GM18507 (cell line): ENCODE measurements at places on chromosomes 5 and 9.

DNA sequence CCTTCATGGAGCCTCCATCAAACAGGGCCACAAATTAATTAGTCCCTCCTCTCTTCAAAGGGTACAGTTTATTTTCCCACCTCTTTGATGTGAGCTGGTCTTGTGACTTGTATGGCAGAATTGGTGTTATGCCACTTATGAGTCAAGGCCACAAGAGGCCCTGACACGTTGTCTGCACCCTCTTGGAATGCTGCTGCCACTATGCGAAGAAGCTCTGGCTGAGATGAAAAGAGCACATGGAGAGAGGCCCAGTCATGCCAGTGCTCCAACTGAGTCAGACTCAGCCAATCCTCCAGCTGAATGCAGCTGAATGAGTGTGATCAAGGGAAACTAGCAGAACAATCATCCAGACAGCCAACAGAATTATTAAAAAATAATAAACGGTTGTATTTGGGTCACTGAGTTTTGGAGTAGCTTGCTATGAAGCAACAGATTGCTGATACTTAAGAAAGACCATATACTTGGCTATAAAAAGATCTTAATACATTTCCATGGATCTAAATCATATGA is 128.3 kb downstream of the MARCHF11 start:
- DNase-seq, result no peak

- no peak for DNase-seq
Observed at GRCh38 chr5:172380987-172381643, 73.2 kb downstream of the SH3PXD2B start.

- no peak for DNase-seq
Observed at GRCh38 chr9:3708751-3709150, 182.9 kb upstream of the RFX3 start.

GRCh38 chr9:85053206-85053786 is 383.8 kb downstream of the NTRK2 start:
- DNase-seq, result no peak

- DNase-seq, result no peak
Observed at GRCh38 chr5:177494346-177495195, 2.8 kb downstream of the PDLIM7 start.

DNA sequence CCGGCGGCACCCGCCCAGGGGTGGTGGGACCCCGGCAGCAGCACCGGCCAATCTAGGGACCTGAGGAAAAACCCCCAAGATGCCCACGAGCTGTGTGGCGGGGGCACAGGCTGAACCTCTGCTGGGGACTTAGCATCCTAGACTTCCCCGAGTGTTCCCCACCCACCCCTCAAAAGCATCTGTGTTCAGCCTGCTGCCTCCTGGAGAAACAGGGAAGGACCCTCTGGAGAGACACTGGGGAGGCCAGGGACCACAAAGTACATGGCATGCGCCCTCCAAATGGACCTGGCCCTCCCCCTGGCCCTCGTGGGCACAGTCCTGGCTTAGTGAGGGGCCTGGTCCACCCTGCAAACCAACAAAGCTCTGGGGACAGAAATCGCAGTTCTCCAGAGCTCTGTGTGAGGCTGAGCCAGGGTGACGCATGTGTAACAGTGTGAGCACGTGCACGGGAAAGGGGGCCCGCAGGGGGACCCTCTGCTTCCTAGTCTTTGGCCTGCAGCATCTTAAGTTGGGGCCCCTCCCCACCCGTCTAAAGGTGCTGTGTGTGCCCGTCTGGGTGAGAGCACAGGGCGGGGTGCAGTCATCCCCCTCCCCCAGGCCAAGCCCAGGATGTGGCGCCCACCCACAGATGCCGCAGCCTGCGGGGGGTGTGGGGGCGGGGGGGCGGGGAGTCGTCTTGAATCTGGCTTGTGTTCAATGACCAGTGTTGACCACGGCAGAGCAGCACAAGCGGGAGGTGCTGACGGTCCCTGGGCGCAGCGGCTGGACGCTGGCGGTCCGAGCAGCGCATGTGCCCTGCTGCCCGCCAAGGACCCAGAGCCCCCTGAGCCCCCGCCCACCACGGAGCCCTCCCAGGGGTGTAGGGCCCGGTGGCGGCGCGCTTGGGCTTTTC is 672 bp upstream of the KCNT1 start:
- DNase-seq, result no peak

GRCh38 chr5:180230017-180230416 is 21.0 kb upstream of the RASGEF1C start:
- no peak for DNase-seq

GRCh38 chr5:137086342-137086741 is 412.8 kb downstream of the SPOCK1 start:
- DNase-seq, result no peak

DNA sequence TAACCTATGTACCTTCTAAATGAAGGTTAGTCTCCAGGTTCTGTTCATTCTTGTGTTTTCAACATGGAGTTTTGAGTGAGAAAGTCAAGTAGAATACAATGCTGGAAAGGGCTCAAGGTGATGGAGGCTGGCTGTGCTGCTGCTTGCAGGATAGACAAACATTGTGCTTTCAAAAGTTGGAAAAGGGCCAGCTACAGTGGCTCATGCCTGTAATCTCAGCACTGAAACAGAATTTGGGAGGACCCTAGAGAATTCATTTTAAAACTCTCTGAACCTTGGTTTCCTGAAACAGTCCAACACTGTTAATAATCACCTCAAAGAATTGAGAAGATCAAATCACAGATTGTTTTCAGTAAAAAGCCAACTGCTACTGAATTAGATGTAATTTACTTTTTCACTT is 15.4 kb upstream of the IARS1 start:
- no peak for DNase-seq

- no peak for DNase-seq
Observed at GRCh38 chr5:7078101-7078500, 317.8 kb upstream of the ADCY2 start.

DNA sequence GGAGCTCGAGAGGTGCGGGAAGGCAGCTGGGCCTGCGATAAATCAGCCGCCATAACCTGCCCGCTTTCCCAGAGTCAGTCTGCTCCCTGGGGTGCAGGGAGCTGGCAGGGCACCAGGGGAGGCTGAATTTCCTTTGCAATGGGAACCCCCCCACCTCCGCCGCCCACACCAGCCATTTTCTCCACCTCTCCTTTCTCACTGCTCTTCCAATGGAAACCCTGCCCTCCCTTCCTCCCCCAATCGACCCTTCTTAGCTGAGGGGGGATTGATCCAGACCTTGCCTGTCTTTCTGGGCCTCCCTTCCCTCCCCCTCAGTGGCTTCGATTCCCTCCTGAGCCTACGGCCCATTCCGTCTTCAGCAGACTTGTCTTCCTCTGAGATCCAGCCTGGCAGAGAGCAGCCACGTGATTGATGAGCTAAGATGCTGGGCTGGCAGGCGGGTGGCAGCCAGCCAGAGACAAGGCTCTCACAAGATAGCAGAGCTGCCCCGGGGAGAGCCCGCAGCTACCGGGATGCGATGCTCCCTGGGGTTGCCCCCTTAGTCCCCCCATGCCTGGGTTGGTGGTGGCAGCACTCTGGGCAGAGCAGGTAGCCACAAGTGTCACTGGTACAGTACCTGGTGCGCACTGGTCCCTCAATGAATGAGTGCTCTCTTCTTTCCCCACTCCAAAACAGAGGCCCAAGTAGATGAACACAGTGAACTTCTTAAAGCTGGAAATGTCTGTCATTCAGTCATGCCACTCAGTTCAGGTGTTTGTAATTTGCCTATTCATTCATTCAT is 53.7 kb upstream of the FABP6 start:
- DNase-seq, result no peak

- DNase-seq, result no peak
Observed at GRCh38 chr5:79507251-79508205, 6.4 kb downstream of the HOMER1 start.

GRCh38 chr9:98331536-98332259 is 76.2 kb upstream of the TBC1D2 start:
- no peak for DNase-seq
